ENCODE measurements at places on chromosomes 5 and 9.
A peak's percentile ranks its signal among the peaks of the same experiment; 100 is the strongest.

GRCh38 chr5:176877793-176878331 is 21.3 kb downstream of the HK3 start:
- no peak overlapping the region for H3K4me3 ChIP-seq
- no peaks in the 10 kb centered on the region for H3K36me3 ChIP-seq
- no peaks in the 10 kb centered on the region for H3K4me1 ChIP-seq
- peaks cover 15% of the 10 kb centered on the region for H3K27me3 ChIP-seq
- no peak overlapping the region for H3K27ac ChIP-seq

- H3K27me3 ChIP-seq = no peaks in the 10 kb centered on the region
- no peak for DNase-seq
- H3K27ac ChIP-seq = no peak overlapping the region
Measured at GRCh38 chr9:133821601-133822429, 83.7 kb upstream of the SARDH start.

GRCh38 chr9:127388037-127388855 is 8.7 kb upstream of the SLC2A8 start:
- peaks cover 42% of the 10 kb centered on the region for H3K27me3 ChIP-seq
- peaks cover 2% of the 10 kb centered on the region for H3K36me3 ChIP-seq
- H3K27ac ChIP-seq = peak overlapping the region; percentile 69

DNA sequence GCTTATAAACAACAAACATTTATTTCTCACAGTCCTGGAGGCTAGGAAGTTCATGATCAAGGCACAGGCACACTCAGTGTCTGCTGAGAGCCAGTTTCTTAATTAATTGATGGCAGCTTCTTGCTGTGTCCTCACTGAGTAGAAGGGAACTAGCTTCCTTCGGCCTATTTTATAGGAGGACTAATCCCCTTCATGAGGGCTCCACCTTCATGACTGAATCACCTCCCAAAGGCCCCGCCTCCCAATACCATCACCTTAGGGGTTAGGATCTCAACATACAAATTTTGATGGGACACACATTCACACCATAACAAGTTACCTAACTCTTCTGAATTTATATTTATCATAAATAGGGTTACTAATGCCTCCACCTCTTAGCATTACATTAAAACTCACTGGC is 129.8 kb downstream of the GNAQ start:
- H3K4me1 ChIP-seq = peaks cover 62% of the 10 kb centered on the region
- DNase-seq = no peak
- peaks cover 33% of the 10 kb centered on the region for H3K36me3 ChIP-seq
- H3K4me3 ChIP-seq = no peak overlapping the region
- no peak overlapping the region for H3K27ac ChIP-seq

DNA sequence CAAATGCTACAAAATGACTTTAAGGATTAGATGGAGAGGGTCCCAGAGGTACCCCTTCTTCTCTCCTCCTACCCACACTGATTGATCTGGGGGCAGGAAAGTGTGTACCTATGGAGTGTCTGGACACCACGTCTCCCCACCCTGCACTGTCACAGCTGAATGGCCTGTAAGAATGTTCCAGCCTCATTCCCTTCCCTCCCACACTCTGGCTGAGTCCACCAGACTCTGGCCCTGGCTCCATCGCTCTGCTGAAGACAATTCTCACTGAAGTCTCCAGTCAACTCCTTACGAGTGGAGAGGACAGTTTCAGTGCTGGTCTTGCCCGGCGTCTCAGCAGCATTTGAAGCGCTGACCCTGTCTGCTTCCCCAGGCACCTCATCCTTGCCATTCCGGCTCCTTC is 105.8 kb downstream of the TTLL11 start:
- no peak overlapping the region for H3K27ac ChIP-seq
- no peak for DNase-seq
- no peaks in the 10 kb centered on the region for H3K27me3 ChIP-seq
- H3K36me3 ChIP-seq = no peaks in the 10 kb centered on the region
- H3K4me1 ChIP-seq = no peaks in the 10 kb centered on the region

- peaks cover 4% of the 10 kb centered on the region for H3K27me3 ChIP-seq
- no peak overlapping the region for H3K27ac ChIP-seq
- H3K4me3 ChIP-seq = no peak overlapping the region
- DNase-seq = no peak
- H3K4me1 ChIP-seq = no peaks in the 10 kb centered on the region
- H3K36me3 ChIP-seq = no peaks in the 10 kb centered on the region
Measured at GRCh38 chr5:103436656-103437055, 125.9 kb downstream of the NUDT12 start.

DNA sequence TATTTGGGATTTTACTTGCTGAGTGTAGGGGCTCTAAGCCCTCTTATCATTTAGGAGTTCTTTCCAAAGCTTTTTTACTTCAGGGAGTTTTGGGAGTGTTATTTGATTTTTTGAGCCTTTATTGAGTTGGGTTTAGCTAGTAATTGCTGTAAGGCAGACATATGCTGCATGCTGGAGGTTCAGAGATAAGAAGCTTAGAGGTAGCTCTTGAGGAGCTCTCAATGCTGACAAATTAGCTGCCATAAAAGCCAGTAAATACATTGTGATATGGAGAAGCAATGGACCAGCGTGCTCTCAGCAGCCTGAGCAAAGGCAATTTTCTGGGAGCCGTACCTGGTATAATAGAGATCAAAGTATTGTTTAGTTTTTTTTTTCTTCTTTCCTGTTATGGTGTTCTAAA is 11.6 kb downstream of the ARHGEF28 start:
- no peak overlapping the region for H3K4me3 ChIP-seq
- DNase-seq = no peak
- H3K27ac ChIP-seq = no peak overlapping the region
- no peaks in the 10 kb centered on the region for H3K4me1 ChIP-seq

DNA sequence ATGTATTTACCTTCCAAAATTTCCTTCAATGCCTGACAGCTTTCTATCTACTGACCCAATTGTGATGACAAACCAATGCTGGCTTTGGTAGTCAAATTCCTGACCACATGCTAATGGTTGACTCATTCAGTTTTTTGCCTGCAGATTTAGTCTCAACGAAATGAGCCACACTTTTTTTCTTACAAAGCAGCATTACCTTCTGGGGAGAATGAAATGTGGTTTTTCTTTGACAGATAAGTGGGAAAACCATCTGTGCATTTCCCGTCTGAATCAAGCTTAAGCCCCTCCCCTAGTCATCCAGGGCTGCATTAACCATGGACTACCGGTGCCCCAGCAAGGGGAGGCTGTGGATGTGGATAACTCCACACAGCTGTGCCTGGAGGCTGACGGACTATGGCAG is 99.6 kb upstream of the TAF11L2 start:
- H3K4me3 ChIP-seq = no peak overlapping the region
- H3K27ac ChIP-seq = no peak overlapping the region
- no peak for DNase-seq

- no peak overlapping the region for H3K4me3 ChIP-seq
- peaks cover 19% of the 10 kb centered on the region for H3K27me3 ChIP-seq
- H3K4me1 ChIP-seq = no peaks in the 10 kb centered on the region
- no peak overlapping the region for H3K27ac ChIP-seq
- H3K36me3 ChIP-seq = no peaks in the 10 kb centered on the region
Measured at GRCh38 chr5:65066387-65067146, 297.8 kb downstream of the CWC27 start.

DNA sequence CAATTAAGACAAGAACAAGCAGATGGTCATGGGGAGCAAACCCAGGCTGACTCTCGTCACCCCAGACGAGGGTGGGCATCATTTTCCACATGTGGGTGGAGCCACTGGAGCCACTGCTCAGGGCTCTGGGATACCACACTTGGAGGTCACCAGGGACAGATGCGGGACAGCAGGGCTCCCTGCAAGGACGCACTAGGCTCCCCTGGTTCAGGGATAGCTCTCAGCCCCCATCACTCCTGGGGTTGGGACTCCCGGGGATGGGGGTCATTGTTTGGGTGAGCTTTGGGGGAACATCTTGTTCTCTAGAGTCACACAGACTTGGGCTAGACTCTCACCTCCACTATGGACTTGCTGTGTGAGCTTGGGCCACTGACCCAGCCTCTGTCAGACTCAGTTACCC is 57.8 kb downstream of the GTF3C4 start:
- no peak overlapping the region for H3K4me3 ChIP-seq
- H3K27me3 ChIP-seq = peaks cover 4% of the 10 kb centered on the region
- H3K27ac ChIP-seq = no peak overlapping the region

DNA sequence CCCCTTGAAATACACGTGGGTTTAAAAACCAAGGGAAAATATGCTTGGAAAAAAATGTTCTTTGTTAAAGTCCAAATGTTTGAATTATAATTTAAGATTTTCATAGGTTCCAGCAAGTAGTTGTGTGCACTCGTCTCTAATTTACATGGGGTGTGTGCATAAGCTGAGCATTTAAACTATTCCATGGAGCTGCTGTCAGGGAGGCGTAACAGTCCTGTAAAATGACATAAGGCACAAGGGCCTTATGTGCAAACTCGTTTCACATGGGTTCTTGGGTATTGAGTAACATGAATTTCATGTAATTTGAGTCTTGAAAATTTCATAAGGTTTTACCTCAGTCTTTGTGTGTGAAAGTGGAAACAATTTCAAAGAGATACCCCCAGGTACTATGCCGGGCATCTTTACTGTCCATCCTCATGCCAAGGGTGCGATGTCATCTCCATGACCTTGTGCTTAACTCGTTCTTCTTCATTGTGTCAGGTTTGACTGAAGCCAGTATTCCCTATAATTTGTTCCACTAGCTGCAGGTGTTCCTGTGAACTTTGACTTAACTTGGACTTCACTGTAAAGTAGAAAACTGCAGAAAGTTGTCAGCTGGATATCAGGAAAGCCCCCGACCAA is 359.3 kb downstream of the SH3GL2 start:
- H3K36me3 ChIP-seq = no peaks in the 10 kb centered on the region
- no peaks in the 10 kb centered on the region for H3K27me3 ChIP-seq
- H3K27ac ChIP-seq = no peak overlapping the region
- no peaks in the 10 kb centered on the region for H3K4me1 ChIP-seq
- no peak overlapping the region for H3K4me3 ChIP-seq

GRCh38 chr5:7846327-7846726 is 4.6 kb downstream of the CFAP90 start:
- H3K36me3 ChIP-seq = no peaks in the 10 kb centered on the region
- no peak for DNase-seq
- H3K27me3 ChIP-seq = peaks cover 62% of the 10 kb centered on the region
- H3K27ac ChIP-seq = no peak overlapping the region
- H3K4me1 ChIP-seq = peaks cover 3% of the 10 kb centered on the region

DNA sequence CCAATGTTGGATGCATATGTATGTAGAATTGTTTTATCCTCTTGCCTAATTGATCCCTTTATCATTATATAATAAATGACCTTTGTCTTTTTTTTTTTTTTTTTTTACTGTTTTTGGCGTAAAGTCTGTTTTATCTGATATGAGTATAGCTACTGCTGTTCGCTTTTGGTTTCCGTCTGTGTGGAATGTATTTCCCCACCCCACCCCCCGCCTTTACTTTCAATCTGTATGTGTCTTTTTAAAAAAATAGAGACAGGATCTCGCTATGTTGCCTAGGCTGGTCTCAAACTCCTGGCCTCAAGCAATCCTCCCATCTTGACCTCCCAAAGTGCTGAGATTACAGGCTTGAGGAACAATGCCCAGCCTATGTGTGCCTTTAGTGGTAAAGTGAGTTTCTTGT is 11.3 kb downstream of the AHRR start:
- peak overlapping the region; percentile 91 for H3K27ac ChIP-seq
- H3K27me3 ChIP-seq = no peaks in the 10 kb centered on the region
- peak overlapping the region; percentile 78 for H3K4me3 ChIP-seq
- peaks cover 28% of the 10 kb centered on the region for H3K36me3 ChIP-seq
- DNase-seq = peak; percentile 51

DNA sequence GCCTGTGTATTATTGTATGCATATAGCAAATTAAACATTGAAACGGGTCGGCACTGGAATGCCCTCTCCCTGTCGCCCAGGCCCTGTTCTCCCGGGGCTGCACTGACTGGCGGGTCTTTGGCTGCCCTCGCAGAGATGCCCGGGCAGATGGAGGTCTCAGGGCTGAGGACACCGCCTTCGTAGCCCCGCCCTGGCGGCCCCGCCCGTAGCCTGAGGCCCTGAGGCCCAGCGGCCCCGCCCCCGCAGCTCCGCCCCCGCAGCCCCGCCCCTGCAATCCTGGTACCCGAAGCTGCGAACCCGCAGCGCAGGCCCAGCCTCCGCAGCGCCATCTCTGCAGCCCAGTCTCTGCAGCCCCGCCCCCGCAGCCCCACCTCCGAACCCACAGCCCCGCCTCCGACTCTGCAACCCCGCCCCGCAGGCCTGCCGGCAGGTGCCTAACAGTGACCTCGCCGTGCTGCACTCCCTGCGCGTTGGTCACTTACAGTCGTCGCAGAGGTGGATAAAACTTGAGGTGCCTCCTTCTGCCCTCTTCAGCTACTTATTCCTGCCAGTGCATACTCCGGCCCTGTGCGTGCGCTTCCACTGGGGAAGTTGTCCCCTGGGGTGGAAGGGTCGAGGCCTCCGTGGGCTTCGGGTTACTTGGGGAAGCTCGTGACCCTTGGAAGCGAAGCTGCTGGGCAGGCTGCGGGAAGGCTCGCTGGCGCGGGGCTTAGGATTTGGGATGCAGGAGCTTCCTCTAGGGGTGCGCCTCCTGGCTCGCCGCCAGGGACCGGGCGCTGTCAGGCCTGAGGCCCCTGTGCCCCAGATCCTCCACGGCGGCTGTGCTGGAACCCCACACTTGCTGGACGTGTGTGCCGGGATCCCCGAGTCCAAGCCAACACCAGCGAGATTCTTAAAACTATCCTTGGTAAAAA is 72.3 kb downstream of the ICE1 start:
- DNase-seq = peak; percentile 75
- H3K4me1 ChIP-seq = peaks cover 18% of the 10 kb centered on the region
- H3K36me3 ChIP-seq = no peaks in the 10 kb centered on the region
- no peak overlapping the region for H3K27ac ChIP-seq

- H3K27me3 ChIP-seq = no peaks in the 10 kb centered on the region
- DNase-seq = no peak
- H3K36me3 ChIP-seq = no peaks in the 10 kb centered on the region
- no peak overlapping the region for H3K27ac ChIP-seq
- no peak overlapping the region for H3K4me3 ChIP-seq
Measured at GRCh38 chr9:18824095-18824666, 208.8 kb downstream of the SAXO1 start.

DNA sequence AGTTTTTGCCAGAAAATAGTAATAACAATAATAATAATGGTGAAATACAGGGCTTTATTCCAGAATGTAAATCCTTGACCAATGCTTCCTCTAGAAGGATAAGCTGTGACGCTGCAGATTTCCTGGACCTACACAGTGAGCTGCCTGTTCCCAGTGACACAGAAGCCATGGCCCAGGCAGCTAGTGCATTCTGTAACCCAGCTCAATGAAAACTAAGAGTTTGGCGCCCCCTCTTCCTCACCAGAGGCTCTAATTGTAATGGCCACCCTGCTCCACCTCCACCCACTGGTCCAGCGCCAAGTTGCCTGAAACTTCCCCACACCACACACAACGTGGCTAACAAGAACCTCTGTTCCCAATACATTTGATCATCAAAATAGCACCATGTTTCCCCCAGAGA is 248.1 kb downstream of the CETN3 start:
- no peak overlapping the region for H3K4me3 ChIP-seq
- no peaks in the 10 kb centered on the region for H3K27me3 ChIP-seq
- H3K27ac ChIP-seq = no peak overlapping the region

Data from T-helper 2 cell treated with Interferon-gamma antibody and Interleukin-4, amounts not matched to agents 5 μg/mL and 100 μg/mL, for 36 hours (primary cell).